ENCODE measurements at places on chromosomes 12 and 14.
A peak's percentile ranks its signal among the peaks of the same experiment; 100 is the strongest.

- H3K27ac ChIP-seq: no peak overlapping the region
- DNase-seq: no peak
- H3K4me3 ChIP-seq: no peak overlapping the region
- H3K27me3 ChIP-seq: no peaks in the 10 kb centered on the region
- no peaks in the 10 kb centered on the region for H3K36me3 ChIP-seq
These were observed 128.4 kb downstream of the RBM19 start for GRCh38 chr12:113837528-113838296.

GRCh38 chr14:58969951-58970751, 218.3 kb upstream of the DAAM1 start:
- DNase-seq: no peak
- H3K27me3 ChIP-seq: no peaks in the 10 kb centered on the region
- peaks cover 7% of the 10 kb centered on the region for H3K4me1 ChIP-seq
- H3K36me3 ChIP-seq: no peaks in the 10 kb centered on the region

GRCh38 chr12:61098031-61098580, 1162.1 kb upstream of the USP15 start:
- DNase-seq: no peak
- no peak overlapping the region for H3K4me3 ChIP-seq
- no peaks in the 10 kb centered on the region for H3K36me3 ChIP-seq
- no peaks in the 10 kb centered on the region for H3K27me3 ChIP-seq

DNA sequence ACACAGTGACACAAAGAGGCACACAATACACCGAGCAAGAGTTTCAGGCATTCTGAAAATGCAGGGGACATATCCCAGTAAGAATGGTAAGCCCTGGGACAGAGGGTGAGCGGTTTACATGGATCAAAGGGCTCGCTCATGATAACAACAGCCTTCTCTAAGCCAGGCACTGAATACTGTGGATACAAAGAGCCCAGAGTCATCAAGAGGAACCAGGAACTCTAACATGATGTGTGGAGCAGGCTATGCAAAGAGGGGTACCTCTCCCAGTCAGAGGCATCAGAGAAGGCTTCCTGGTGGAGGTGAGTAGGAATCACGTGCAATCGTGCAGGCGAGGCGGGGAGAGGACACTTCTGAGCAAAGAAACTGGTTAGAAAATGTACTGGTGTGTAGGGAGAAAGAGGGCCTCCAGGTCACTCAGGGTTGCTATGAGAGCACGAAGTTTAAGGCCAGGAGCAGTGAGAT, 76.9 kb upstream of the EEA1 start:
- H3K4me1 ChIP-seq: no peaks in the 10 kb centered on the region
- H3K4me3 ChIP-seq: no peak overlapping the region
- no peaks in the 10 kb centered on the region for H3K36me3 ChIP-seq

DNA sequence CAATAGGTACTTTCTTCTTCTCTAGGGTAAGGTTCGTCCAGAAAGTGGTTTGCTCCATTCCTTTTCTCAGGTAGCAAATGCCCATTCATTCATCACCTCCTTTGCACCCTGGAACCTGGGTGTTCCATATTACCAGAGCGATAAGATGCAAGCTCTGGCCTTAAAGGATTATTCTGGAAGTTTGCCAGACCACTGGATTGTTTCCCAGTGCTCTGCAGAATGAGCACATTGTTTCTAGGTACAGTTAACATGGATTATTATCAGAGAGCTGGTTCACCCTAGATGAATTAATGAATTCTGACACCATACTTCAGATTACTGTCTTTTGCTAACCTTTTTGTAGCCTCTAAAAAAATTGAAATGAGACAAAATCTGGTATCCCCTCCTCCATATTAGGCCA, 170.9 kb upstream of the BMP4 start:
- H3K27ac ChIP-seq: no peak overlapping the region
- no peaks in the 10 kb centered on the region for H3K27me3 ChIP-seq
- no peak overlapping the region for H3K4me3 ChIP-seq
- H3K36me3 ChIP-seq: no peaks in the 10 kb centered on the region

DNA sequence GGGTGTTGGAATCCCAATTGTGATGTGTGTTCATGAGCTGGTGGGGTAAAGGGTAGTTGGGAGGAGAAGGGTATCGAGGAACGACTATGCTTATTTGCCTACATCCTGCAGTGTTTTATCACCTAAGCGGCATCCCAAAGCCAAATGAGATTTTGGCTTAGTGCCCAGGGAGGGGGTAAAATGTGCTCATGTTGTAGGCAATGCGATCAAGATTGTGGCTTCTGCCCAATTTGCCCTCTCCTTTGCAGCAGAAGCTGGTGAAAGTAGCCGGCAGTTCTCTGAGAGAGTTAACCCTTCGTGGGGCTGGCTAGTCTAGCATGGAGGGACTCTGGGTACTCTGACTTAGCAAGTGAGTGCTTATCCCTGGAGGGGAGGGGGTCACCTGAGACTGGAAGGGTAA, 753 bp downstream of the RPH3A start:
- H3K4me1 ChIP-seq: peaks cover 1% of the 10 kb centered on the region
- no peak for DNase-seq
- H3K27me3 ChIP-seq: peaks cover 11% of the 10 kb centered on the region
- H3K27ac ChIP-seq: no peak overlapping the region
- H3K36me3 ChIP-seq: no peaks in the 10 kb centered on the region

GRCh38 chr14:77284066-77284465, 13.1 kb upstream of the NGB start:
- peaks cover 7% of the 10 kb centered on the region for H3K36me3 ChIP-seq
- no peak for DNase-seq
- H3K4me1 ChIP-seq: no peaks in the 10 kb centered on the region
- H3K4me3 ChIP-seq: no peak overlapping the region
- H3K27ac ChIP-seq: no peak overlapping the region
- no peaks in the 10 kb centered on the region for H3K27me3 ChIP-seq

- H3K4me1 ChIP-seq: peaks cover 10% of the 10 kb centered on the region
- H3K36me3 ChIP-seq: no peaks in the 10 kb centered on the region
- H3K27me3 ChIP-seq: peaks cover 2% of the 10 kb centered on the region
- H3K27ac ChIP-seq: no peak overlapping the region
- H3K4me3 ChIP-seq: no peak overlapping the region
These were observed 575 bp upstream of the FMNL3 start for GRCh38 chr12:49707812-49708147.

DNA sequence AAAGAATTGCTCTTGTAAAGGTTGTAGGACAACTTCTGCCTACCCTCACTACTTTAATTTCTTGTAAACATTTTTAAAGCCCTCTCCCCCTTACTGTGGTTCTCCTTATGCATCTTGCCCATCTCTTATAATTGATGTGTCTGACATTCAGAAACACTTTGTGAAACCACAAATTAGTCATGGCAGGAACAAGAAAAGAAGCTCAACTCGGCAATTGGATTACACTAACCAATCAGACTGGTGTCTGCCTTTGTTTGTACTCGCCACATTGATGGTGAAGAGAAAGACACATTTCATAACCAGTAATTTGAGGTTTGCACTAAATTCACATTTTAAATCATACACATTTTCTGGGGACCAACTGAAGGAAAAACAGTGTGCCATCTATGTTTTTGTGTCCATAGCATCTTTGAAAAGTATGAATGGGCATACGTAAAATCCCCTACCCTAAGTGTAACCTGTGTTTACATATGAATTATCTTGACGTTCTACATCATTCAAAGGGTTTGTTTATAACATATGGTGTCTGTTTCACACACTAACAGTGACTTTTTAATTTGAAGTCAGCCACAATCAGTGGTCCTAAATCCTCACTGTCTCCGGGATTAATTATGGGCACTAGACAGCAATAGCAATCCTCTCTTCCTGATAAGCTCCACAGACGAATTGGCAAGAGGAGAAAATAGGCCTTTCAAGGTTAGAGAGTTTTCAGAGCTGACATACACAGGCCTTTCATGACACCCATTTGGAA, 49.9 kb downstream of the OTX2 start:
- DNase-seq: no peak
- H3K4me1 ChIP-seq: 0 out of 2 replicates have a peak, but pooled peaks cover 2% of the 10 kb centered on the region
- H3K27ac ChIP-seq: no peak overlapping the region
- H3K4me3 ChIP-seq: no peak overlapping the region
- H3K36me3 ChIP-seq: no peaks in the 10 kb centered on the region

- H3K36me3 ChIP-seq: no peaks in the 10 kb centered on the region
- H3K4me3 ChIP-seq: no peak overlapping the region
- DNase-seq: no peak
- no peaks in the 10 kb centered on the region for H3K27me3 ChIP-seq
These were observed 60.2 kb downstream of the STAB2 start for GRCh38 chr12:103647267-103647666.

- peak overlapping the region; percentile 40 for H3K4me3 ChIP-seq
- no peak for DNase-seq
- no peaks in the 10 kb centered on the region for H3K36me3 ChIP-seq
- H3K27ac ChIP-seq: no peak overlapping the region
- peaks cover 4% of the 10 kb centered on the region for H3K4me1 ChIP-seq
- H3K27me3 ChIP-seq: no peaks in the 10 kb centered on the region
These were observed 505 bp upstream of the HEBP1 start for GRCh38 chr12:13000616-13000924.

- DNase-seq: no peak
- H3K27me3 ChIP-seq: no peaks in the 10 kb centered on the region
- H3K4me1 ChIP-seq: no peaks in the 10 kb centered on the region
- H3K36me3 ChIP-seq: no peaks in the 10 kb centered on the region
These were observed 33.9 kb downstream of the MIA2 start for GRCh38 chr14:39267608-39268005.

DNA sequence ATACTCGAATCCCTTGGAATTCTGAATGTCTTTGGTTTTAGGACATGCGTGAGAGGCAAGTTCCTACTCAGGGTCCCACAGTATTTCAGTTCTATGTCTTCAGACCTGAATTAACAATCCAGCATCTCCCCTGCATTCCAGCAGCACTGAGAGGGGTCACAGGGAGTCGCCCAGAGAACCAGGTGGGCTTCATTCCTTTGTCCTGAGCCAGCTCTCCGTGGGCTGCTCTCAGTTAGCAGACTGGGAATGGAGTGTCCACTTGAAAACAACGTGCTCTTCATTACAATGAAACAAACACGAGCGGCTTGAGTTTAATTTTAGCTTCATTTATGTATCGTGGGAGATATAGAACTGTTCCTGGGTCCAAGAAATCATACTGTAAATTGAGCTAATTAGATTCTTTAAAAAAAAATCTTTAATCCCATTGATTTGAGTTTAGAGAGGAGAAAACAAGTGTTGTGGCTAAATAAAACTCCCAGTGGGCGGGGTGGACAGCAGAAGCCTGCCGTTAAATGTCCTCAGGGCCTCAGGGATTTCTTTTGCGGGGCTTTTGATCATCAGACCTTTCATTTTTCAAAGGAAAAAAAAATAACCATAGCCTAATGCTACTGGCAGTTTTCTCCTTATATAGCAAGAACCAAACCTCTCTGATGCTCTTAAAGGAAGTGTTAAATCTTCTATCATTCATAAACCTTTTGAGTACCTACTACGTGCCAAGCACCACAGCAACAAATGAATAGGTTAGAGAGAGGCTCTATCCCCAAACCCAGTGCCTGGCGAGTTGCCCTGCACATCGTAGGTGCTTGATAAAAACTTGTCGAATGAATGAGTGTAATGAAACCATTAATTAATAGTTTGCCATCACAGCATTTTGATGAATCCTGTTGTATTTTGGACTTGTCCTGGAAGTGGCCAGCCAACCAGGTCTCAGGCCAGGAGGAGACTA, 140.4 kb downstream of the CHST11 start:
- DNase-seq: no peak
- no peak overlapping the region for H3K4me3 ChIP-seq
- H3K27ac ChIP-seq: no peak overlapping the region
- H3K4me1 ChIP-seq: peaks cover 1% of the 10 kb centered on the region
- H3K27me3 ChIP-seq: no peaks in the 10 kb centered on the region

GRCh38 chr14:74963705-74964271, 8.4 kb upstream of the PGF start:
- H3K36me3 ChIP-seq: no peaks in the 10 kb centered on the region
- no peak for DNase-seq
- H3K27ac ChIP-seq: no peak overlapping the region
- H3K4me1 ChIP-seq: no peaks in the 10 kb centered on the region
- H3K27me3 ChIP-seq: no peaks in the 10 kb centered on the region

- peaks cover 8% of the 10 kb centered on the region for H3K4me1 ChIP-seq
- no peak for DNase-seq
- H3K36me3 ChIP-seq: no peaks in the 10 kb centered on the region
- no peaks in the 10 kb centered on the region for H3K27me3 ChIP-seq
- H3K4me3 ChIP-seq: no peak overlapping the region
These were observed 50.9 kb upstream of the STON2 start for GRCh38 chr14:81450976-81451375.

DNA sequence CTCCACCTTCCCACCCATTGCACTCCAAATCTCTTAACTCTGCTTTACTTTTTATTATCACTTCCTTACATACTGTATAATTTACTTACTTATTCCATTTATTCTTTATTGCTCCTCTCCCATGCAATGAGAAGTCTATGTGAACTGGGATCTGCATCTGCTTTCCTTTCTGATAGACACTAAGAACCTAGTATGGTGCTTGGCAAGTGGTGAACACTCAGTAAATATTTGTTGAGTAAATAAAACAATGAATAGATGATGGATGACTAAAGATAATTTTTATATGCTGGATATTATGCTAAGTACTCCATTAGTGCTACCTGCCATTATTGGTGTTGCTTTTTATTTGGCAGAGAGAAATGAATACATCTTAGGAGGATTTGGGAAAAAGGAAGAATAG, 151.0 kb downstream of the TPH2 start:
- H3K4me3 ChIP-seq: no peak overlapping the region
- no peaks in the 10 kb centered on the region for H3K4me1 ChIP-seq
- DNase-seq: no peak
